Left lung (tissue), 14 donors: ENCODE measurements at places on chromosomes 11 and 22. TPM values are rescaled to one million over a fixed set of nuclear protein-coding genes. Genes with fewer than 3 reads are reported as not detected.

The TEX54 gene
- not detected for total RNA-seq

The APOL5 gene
- not detected for total RNA-seq

- H3K4me3 ChIP-seq = no peak overlapping the region
- no peaks in the 10 kb centered on the region for H3K36me3 ChIP-seq
- H3K27me3 ChIP-seq = peaks cover 71% of the 10 kb centered on the region
- H3K27ac ChIP-seq = no peak overlapping the region
- H3K4me1 ChIP-seq = peaks cover 22% of the 10 kb centered on the region
Measured at GRCh38 chr11:1050581-1051355, 14.2 kb upstream of the MUC6 start.

DNA sequence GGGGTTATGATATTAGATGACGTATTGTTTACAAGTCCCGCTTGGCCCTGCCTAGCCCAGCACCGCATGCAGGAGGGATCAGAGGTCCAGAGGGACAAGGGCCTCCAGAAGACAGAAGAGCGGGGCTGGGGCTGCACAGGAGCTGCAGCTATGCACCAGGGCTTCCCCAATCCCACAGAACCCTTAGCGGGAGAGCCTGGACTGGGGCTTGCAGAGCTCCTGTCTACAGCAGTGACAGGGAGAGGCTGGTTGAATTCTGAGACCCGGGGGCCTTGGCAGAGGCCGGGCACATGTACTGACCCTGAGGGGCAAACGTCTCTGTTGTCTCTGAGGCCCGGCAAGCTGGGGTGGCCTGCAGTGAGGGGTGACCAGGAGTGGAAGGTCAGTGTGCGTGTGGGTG lies 6.9 kb downstream of the KIAA0930 start:
- no peak for DNase-seq
- no peaks in the 10 kb centered on the region for H3K36me3 ChIP-seq
- H3K27ac ChIP-seq = no peak overlapping the region
- H3K4me1 ChIP-seq = peaks cover 79% of the 10 kb centered on the region
- H3K4me3 ChIP-seq = no peak overlapping the region

The ZP1 gene
- not detected for total RNA-seq
